ENCODE measurements at places on chromosomes 2 and 18. TPM values are rescaled to one million over a fixed set of nuclear protein-coding genes. Genes with fewer than 3 reads are reported as not detected.

DNA sequence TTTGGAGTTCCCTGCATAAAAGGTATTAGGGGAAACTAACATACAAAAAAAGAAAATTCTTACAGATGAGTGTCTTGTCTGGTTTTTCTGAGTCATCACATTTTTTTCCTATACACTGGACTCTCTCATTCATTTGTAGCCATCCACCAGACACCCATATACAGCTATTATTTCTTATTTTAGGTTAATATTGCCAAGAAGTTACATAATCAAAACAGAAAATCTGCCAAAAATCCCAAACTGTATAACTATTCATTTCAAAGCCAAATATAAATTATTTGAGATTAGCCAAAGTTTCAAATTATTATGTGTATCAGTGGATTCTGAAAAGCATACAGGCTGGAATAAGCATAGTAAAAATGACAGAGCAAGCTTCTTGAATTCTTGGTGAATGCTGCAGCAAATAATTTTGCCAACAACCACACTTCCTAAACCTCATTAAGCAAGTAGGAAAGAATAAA is 191.2 kb downstream of the NCKAP5 start:
- no peak for DNase-seq

DNA sequence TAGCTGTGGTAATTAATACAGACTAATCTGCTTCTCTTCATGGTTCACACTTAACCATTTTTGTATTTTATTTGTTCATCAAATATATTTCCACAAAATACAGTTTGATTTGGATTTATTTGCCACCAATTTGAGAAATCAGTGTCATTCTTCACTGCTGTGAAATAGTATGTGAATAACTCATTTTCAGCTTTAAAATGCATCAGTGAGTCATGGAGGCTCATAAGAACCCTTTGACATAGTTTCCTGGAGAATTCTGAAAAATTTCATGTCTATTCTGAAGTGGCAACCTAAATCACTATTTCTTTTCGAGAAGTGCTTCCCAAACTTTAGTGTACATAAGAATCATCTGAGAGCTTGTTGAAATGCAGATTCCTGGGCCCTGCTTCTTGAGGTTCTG is 1026.7 kb upstream of the ACVR2A start:
- no peak for DNase-seq

GRCh38 chr18:77210249-77210648 is 39.4 kb upstream of the GALR1 start:
- DNase-seq, result peak; percentile 15

GRCh38 chr2:7031547-7032245 is 114.5 kb downstream of the RNF144A start:
- DNase-seq, result peak; percentile 40

DNA sequence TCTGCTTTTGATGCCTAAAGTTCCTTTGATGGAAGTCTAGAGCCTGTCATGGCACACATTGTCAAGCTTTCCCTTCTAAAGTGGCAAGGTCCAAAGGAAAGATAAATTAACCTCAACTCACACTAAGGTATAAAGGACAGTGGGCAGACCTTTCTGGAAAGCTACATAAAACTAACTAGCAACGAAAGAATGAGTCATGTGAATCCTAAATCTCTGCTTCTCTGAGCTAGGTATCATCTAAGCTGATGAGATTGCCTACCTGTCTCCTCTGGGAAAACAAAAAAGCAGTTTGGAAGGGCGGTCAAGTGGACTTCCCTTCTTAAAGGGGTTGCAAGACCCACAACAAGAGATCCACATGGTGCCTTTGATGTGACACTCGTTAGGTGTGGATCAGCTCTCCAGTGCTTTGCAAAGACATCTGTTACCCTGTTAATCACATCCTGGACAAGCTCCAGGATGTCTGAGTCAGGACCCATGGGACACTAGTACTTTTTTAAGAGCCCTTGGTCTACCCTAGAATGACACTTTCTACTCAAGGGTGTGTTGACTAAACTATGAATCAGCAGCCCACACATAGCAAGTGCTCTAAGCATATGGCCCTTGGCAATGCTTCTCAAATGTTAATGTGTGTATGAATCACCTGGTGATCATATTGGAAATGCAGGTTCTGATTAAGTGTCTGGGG is 173.5 kb downstream of the ALK start:
- DNase-seq, result no peak

DNA sequence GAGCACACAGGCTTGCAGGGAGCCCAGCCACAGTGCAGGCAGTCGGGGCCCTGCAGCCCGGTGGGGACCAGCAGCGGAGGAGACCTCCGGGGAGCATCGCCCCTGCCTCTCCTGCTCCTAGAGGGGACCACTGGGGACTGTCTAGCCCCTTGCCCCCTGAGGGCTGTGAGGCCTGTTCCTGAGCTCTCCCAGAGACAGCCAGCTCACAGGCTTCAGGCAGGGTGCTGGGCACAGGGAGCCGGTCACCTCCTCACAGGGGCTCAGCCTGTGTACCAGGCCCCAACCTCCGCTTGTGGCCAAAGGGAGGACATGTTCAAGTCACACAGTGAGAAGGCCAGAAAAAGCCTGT is 3.5 kb upstream of the NMUR1 start:
- DNase-seq, result no peak

DNA sequence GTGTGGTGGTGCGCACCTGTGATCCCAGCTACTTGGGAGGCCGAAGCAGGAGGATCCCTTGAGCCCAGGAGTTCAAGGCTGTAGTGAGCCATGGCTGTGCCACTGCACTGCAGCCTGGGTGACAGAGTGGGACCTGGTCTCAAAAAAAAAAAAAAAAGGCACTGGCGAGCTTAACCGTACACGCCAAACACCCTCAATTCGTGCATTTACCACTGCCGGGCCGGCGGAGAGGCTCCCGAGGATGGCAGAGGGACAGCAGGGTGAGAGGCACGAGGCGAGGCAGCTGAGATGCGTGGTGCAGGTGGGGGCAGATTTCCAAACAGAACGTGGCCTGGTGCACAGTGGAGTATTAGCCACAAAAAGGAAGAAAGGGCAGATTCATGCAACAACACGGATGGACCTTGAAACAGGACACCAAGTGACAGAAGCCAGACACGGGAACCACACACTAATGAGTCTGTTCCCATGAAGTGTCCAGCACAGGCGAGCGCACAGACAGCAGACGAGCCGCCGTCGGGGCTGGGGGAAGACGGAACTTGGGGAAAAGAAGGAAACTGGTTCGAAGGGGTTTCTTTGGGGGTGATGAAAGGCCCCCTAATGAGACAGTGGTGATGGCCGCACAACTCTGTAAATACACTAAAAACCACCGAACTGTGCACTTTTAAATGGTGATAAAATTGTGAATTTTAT is 27.4 kb downstream of the SLC66A2 start:
- no peak for DNase-seq

GRCh38 chr2:237411092-237411601 is 2.8 kb downstream of the COL6A3 start:
- DNase-seq, result no peak

Gene VWA3B
- not detected for total RNA-seq

Gene ALK
- 4.8 TPM for total RNA-seq

All from SK-MEL-5 (cell line).